ENCODE measurements at places on chromosomes 4 and X.

GRCh38 chrX:55754861-55755294, 37.3 kb downstream of the RRAGB start:
- H3K4me3 ChIP-seq = no peak overlapping the region
- H3K27me3 ChIP-seq = no peaks in the 10 kb centered on the region
- DNase-seq = no peak
- no peaks in the 10 kb centered on the region for H3K4me1 ChIP-seq
- no peak overlapping the region for H3K27ac ChIP-seq

GRCh38 chrX:51834076-51834475, 59.3 kb upstream of the MAGED1 start:
- no peak overlapping the region for H3K27ac ChIP-seq
- no peaks in the 10 kb centered on the region for H3K36me3 ChIP-seq
- H3K4me1 ChIP-seq = no peaks in the 10 kb centered on the region
- H3K27me3 ChIP-seq = no peaks in the 10 kb centered on the region
- DNase-seq = no peak
- H3K4me3 ChIP-seq = no peak overlapping the region

GRCh38 chr4:73244945-73245601, 13.5 kb downstream of the ANKRD17 start:
- no peak overlapping the region for H3K27ac ChIP-seq
- H3K36me3 ChIP-seq = no peaks in the 10 kb centered on the region
- H3K27me3 ChIP-seq = no peaks in the 10 kb centered on the region
- no peak overlapping the region for H3K4me3 ChIP-seq

GRCh38 chr4:87147116-87147515, 73.3 kb downstream of the KLHL8 start:
- peaks cover 13% of the 10 kb centered on the region for H3K36me3 ChIP-seq
- no peaks in the 10 kb centered on the region for H3K27me3 ChIP-seq
- H3K4me3 ChIP-seq = no peak overlapping the region
- DNase-seq = no peak

- H3K36me3 ChIP-seq = no peaks in the 10 kb centered on the region
- no peaks in the 10 kb centered on the region for H3K27me3 ChIP-seq
- no peak overlapping the region for H3K27ac ChIP-seq
- DNase-seq = no peak
- no peak overlapping the region for H3K4me3 ChIP-seq
These were observed 94.6 kb downstream of the FAM13A start for GRCh38 chr4:88962396-88962795.

DNA sequence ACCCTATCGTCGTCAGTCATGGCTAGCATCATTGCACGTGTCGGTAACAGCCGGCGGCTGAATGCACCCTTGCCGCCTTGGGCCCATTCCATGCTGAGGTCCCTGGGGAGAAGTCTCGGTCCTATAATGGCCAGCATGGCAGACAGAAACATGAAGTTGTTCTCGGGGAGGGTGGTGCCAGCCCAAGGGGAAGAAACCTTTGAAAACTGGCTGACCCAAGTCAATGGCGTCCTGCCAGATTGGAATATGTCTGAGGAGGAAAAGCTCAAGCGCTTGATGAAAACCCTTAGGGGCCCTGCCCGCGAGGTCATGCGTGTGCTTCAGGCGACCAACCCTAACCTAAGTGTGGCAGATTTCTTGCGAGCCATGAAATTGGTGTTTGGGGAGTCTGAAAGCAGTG, 1.6 kb downstream of the ZCCHC12 start:
- no peak overlapping the region for H3K4me3 ChIP-seq
- no peak for DNase-seq
- H3K27me3 ChIP-seq = peaks cover 43% of the 10 kb centered on the region
- peaks cover 3% of the 10 kb centered on the region for H3K4me1 ChIP-seq
- no peak overlapping the region for H3K27ac ChIP-seq
- no peaks in the 10 kb centered on the region for H3K36me3 ChIP-seq

Measured in gastrocnemius medialis (tissue), 4 donors.